ENCODE measurements at places on chromosomes 4 and X.

DNA sequence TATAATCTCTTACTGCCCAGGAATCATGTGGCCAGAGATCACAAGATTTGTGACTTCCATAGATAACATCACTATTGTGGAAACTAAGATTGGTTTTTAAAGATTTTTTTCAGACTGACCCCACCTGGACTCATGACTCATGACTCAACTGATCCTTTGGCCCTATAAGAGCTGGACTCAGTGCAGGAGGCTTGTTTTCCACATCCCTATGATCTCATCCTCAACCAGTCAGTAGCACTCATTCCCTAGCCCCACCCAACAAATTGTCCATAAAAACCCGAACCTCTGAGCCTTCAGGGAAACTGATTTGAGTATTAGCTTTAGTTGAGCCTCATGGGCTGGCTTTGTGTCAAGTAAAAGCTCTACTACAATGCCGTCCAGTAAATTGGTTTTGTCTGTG is 7.9 kb upstream of the NOCT start:
- no peak for DNase-seq

DNA sequence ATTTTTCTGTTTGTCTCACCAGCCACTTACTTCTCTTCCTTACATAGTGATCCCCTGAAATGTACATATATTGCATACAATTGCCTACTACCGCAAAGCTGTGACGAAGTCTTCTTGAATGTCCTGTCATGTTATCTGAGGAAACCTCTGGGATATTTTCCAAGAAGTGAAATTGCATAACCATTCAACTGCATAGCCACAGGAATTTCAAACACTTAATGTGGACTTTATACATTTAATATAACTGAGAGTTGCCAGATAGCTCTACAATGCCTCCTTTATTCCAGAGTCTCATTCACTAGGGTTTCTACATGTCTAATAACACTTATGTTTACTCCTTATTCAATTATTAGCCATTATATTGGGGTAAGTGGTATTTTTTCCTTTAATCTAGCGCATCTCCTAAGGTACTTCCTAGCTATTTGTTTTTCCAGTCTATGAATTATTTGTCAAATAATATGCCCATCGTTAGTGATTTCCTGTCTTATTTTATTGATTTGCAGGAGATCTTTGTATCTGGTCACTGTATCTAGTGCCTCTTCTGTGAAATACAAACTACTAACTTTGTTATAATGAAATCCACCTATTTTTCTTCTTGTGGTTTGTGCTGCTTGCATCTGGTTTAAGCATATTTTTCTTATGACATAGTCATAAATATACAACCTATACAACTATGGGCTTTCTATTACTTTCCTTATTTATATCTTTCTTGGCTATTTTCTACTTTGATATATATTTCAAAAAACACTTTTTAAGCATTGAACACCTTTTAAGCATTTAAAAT is 69.2 kb upstream of the GRID2 start:
- no peak for DNase-seq

- no peak for DNase-seq
Measured at GRCh38 chr4:173121076-173121561, 47.5 kb upstream of the GALNT7 start.

DNA sequence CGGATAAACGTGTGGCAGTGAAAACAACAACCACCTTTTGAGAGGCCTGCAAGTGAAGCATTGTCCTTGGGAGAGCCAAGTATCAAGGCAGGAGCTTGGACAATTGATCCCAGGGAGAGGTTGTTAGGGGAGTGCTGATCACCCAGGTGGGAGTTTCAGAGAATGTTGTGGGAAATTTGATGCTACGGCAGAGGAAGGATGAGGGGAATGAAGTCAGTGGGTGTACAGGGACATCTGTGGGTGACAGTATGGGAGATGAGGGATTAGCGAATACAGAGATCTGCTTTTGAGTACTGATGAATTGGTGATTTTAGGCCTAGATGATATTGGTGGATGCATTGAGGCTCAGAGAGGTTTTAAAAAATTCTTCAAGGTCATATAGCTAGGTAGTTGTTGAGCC is 4.3 kb downstream of the GNL3L start:
- DNase-seq: no peak

GRCh38 chrX:116281106-116281505 is 110.6 kb downstream of the AGTR2 start:
- no peak for DNase-seq

DNA sequence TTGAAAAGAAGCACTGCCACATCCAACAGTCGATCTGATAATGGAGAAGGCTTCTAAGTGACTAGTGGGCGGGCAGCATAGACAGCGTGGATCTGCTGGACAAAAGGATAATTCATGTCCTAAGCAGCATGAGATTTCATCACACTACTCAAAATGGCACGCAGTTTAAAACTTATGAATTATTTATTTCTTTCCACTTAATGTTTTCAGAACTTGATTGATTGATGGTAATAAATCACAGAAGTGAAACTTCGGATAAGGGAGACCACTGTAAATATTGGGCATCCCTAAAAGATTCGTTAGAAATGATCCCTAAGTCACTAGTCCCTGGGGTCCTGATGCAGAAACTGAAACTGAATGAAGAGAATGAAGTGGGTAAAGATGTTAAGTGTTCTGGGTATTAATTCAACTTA is 93.0 kb upstream of the ANK2 start:
- DNase-seq: no peak

DNA sequence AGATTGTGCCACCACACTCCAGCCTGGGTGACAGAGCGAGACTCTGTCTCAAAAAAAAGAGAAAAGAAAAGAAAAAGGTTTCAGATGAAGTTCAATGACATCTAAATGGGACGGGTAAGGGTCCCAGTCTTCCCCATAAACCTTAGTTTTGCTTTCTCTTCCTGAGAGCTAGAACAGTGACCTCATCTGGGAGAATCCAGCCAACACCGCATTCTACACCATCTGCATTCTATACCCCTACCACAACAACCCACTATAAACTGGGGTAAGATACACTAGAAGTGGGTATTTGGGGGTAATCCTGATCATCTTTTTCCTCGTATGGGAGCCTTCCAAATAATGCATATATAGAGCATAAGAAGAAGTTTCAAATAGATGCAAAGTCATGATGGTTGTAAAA is 18.2 kb downstream of the SLC25A43 start:
- no peak for DNase-seq

GRCh38 chrX:63761639-63762038 is 23.4 kb downstream of the ARHGEF9 start:
- no peak for DNase-seq

GRCh38 chrX:150012647-150013381 is 74.5 kb upstream of the EOLA2 start:
- DNase-seq: no peak

DNA sequence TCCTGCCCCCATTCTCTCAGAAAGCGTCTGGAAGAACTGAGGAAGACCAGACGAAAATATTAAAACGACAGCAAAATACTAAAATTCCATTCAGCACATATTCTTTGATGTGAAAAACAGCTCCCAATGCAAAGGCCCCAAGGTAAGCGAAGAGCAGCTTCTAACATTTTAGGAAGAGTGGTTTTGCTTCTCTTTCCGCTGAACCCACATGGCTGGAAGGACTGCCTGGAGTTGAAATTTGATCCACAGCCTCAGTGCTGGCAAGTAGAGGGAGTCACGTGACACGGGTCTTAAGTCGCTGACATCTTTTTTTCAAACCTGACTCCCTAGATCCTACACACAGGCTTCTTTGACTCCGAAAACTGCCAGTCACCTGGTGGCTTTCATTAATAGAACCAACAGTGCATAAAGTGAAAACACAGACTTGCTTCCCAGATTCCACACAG is at the start of gene FAM13A:
TSS of gene FAM13A (minus strand) at position 233 of the 446 bp plus-strand sequence. CDS start at position 12, 221 bp downstream.
- DNase-seq: no peak

DNA sequence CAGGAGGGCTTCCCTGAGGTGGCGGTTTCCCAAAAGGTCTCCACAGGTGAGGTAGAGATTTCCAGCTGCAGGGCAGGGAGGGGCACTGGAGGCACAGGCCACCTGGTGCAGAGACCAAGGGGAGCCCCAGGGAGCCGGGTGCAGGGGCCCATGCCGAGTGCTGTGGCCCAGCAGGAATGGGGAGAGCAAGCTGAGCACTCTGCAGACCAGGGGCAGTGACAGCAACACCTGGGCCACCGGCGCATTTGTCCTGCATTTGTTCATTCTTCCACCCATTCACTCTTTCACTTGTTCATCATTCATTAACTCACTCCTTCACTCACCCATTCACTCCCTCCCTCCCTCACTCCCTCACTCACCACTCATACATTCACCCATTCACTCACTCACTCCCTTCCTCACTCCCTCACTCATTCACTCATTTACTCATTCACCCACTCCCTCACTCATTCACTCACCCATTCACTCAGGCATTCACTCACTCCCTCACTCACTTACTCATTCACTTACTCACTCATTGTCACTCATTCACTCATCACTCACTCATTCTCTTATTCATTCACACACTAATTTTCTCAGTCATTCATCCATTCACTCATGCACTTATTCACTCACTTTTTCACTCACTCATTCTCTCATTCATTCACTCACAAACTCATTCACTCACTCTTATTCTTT is 16.3 kb downstream of the CPZ start:
- no peak for DNase-seq

- no peak for DNase-seq
Measured at GRCh38 chr4:187608001-187608421, 387.6 kb upstream of the ZFP42 start.

GRCh38 chrX:24242649-24243175 is 71.2 kb downstream of the SUPT20HL2 start:
- no peak for DNase-seq

- no peak for DNase-seq
Measured at GRCh38 chrX:74232859-74233258, 71.1 kb upstream of the ZCCHC13 start.

DNA sequence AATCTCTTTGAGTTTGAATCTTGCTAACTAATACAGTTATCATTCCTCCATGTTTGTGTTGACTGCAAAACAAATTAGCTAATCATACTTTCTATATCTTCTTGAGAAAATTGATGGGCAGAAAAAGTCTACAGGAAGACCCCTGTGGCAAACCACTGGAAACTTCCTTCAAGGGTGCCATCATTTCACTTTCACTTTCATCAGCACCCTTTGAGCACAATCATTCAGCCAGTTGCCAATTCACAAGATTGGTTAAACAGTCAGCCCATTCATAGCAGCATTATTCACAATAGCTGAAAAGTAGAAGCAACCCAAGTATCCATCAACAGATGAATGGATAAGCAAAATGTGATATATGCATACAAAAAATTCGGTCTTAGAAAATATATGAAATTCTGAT is 101.5 kb downstream of the CCDC160 start:
- no peak for DNase-seq

DNA sequence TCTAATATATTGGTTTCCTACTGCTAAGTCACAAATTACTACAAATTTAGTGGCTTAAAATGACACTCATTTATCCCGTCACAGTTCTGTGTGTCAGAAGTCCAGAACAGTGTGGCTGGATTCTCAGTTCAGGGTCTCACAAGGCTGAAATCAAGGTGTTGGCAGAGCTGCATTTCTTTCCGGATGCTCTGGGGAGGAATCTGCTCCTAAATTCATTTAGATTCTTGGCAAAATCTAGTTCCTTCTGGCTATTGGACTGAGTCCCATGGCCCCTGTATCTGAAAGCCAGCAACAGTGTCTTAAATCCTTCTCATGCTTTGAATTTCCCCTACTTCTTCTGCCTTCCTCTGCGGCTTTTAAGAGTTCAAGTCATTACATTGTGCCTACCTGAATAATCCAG is 103.1 kb upstream of the BMP3 start:
- no peak for DNase-seq

- no peak for DNase-seq
Measured at GRCh38 chr4:6939761-6940743, 30.4 kb downstream of the TBC1D14 start.

GRCh38 chr4:52751487-52751911 is 274 bp upstream of the ERVMER34-1 start:
- no peak for DNase-seq

- DNase-seq: no peak
Measured at GRCh38 chr4:67744561-67745283, 9.5 kb downstream of the GNRHR start.

GRCh38 chr4:187357821-187358220 is 634.2 kb upstream of the FAT1 start:
- DNase-seq: no peak

- DNase-seq: no peak
Measured at GRCh38 chr4:627347-628125, 2.2 kb downstream of the PDE6B start.

- no peak for DNase-seq
Measured at GRCh38 chr4:102599886-102600285, 98.7 kb downstream of the NFKB1 start.

GRCh38 chr4:142615324-142615665 is 230.8 kb downstream of the INPP4B start:
- DNase-seq: no peak

DNA sequence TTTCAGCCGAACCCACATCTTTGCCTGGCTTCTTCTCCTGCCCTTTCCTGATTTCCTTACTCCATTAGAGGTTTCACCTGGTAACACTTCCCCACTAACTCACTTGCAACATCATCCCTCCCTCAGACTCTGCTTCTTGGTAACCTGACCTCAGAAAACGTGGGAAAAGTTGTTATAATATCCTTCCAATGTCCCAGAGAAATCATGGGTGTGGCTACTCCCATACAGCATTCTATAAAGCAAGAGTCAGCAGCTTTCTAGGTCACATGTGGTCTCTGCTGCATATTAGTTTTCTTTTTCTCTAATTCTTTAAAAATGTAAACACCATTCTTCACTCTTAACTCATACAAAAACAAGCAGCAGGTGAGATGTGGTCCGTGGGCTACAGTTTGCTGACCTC is 283.1 kb upstream of the MAOA start:
- DNase-seq: no peak

All from activated CD4-positive, CD25-positive, alpha-beta regulatory T cell treated with anti-CD3 and anti-CD28 coated beads, Interleukin-2, amount 50 U/mL, for 16 hours (primary cell).